ENCODE measurements at places on chromosomes 2 and 18. TPM values are rescaled to one million over a fixed set of nuclear protein-coding genes. Genes with fewer than 3 reads are reported as not detected.

The UGT1A5 gene
- total RNA-seq, result not detected

The PLCD4 gene
- 11.8 TPM for total RNA-seq

The ERMN gene
- total RNA-seq, result 0.78 TPM

The RALB gene
- total RNA-seq, result 34.2 TPM

The FKBP7 gene
- 27.2 TPM for total RNA-seq

The OTOS gene
- not detected for total RNA-seq
